ENCODE measurements at places on chromosomes 13 and 19.

DNA sequence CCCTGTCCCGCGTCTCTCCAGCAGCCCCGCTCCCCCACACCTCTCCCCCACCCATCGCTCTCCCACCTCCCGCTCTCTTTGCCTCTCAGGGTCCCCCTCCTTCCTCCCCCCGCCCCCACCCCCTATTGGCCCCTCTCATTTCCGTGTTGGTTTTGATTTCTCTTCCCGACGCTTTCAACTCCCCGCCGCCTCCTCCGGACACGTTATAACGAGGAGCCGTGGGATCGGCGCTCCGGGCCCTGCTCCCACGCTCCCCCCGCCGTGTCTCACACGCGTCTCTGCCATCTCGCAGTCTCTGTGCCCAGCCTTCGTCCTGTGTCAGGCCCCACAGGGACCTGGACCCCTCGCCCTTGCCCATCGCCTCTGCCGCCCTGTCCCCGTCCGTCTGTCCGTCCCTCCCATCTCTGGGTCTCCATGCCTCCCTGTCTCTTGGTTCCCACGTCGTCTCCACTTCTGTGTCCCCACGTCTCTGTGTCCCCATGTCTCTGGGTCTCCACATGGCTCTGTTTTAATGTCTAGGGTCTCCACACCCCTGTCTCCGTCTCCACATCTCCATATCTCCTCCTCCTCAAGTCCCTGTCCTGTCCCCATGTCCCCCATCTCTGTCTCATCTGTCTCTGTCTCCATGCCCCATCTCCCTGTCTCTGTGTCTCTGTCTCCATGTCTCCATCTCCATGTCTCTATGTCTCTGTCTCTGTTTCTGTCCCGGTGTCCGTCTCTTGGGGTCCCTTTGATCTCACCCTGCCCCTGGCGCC, 13.1 kb downstream of the ERFL start:
- no peak for DNase-seq

- DNase-seq: peak; percentile 65
Observed at GRCh38 chr13:46586751-46587514, 34.0 kb downstream of the LRCH1 start.

DNA sequence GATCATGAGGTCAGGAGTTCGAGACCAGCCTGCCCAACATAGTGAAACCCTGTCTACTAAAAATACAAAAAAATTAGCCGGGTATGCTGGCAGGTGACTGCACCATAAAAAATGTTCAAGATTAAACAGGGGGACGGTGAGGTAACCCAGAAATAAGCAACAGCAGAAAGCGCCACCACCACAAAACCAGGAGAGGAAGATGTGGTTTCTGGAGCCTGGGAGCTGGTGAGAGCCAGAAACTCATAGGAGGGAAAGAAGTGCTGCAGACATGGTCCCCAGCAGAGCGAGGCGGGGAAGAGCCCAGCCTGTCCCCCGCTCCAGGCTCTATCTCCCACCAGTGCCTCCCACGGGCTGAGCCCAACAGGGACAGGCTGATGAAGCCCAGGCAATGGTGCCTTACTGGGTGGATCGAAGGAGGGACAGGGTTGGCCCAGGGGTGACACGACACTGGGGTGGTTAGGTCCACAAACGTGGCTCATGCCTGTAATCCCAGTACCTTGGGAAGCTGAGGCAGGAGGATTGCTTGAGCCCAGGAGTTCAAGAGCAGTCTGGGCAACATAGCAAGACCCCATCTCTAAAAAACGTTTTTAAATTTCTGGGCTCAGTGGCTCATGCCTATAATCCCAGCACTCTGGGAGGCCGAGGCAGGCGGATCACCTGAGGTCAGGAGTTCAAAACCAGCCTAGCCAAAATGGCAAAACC, 19.0 kb downstream of the SPC24 start:
- no peak for DNase-seq

- DNase-seq: no peak
Observed at GRCh38 chr19:48915757-48916156, 15.6 kb downstream of the NUCB1 start.

DNA sequence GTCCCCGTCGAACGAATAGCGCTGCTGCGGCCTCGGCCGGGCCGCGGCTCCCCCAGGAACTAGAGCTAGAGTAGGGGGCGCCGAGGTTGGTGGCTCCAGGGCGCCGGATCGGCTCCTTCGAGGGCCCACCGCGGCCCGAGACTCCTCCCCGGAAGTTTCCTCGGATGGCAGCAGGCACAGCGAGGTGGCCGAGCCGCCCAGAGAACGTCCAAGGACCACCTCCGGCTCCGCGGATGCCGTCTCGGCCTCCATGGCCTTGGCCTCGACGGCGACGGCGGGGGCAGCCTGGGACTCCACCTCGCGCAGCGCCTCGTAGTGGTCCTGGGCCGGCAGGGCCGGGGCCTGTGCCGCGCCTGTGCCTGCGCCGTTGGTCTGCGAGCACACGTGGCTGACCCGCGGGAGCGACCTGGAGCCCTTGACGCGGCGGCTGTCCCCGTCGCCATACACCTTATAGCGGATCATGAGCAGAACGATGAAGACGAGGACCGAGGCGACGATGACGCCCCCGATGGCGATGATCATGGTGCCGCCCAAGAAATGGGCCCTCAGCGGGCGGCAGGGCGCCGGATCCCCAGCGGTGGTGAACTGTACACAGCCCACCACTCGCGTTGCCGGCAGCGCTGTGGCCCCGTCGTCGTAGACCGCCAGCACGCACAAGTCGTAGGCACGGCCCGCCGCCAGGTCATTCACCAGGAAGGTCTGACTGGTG, 11.8 kb downstream of the IFNL1 start:
- DNase-seq: no peak

GRCh38 chr19:3047496-3048189, 14.7 kb downstream of the TLE5 start:
- peak; percentile 37 for DNase-seq

DNA sequence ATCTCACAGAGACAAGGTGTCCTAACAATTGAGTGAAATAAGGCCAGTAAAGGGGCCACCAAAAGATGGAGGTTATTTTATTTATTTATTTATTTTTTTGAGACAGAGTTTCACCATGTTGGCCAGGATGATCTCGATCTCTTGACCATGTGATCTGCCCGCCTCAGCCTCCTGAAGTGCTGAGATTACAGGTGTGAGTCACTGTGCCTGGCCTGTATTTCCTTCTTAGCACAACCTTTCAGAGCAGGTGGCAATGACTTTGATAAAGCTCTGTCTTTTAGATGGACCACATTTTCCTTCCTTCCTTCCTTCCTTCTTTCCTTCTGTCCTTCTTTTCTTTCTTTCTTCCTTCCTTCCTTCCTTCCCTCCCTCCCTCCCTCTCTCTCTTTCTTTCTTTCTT, 11.0 kb upstream of the DOCK6 start:
- DNase-seq: peak; percentile 56

DNA sequence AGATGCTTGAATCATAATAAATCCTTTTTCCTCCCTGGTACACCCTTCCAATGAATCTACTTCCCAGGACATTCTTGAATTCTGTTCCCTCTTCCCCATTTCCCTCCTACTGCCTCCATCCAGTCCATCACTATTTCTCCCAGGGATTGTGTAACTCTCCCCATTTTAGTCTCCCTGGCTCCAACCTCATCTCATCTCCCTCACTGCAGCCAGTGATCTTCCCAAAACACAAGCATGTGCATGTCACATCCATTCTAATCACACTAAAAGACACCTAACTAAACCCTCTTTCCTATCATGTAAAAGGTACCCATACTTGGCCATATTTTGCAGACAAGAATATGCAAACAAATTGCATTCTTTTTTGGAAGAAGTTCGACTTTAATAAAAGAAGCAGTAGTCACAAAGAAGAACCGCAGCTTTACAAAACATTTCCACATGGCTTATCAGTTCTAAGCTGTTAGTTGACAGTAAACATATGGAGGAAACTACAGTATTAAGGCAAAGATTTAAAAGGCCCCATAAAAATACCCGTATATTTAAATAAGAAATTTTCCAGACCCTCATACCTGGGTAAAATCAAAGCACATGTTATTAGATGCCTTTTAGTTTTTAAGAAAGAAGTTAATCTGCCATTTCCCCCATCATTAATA, 111.0 kb downstream of the KCTD12 start:
- no peak for DNase-seq

GRCh38 chr19:4390017-4390566, 10.3 kb downstream of the SH3GL1 start:
- peak; percentile 37 for DNase-seq

GRCh38 chr19:50468818-50469217, 7.5 kb upstream of the EMC10 start:
- DNase-seq: no peak

- no peak for DNase-seq
Observed at GRCh38 chr13:64480672-64481071, 2749.5 kb downstream of the PCDH9 start.

DNA sequence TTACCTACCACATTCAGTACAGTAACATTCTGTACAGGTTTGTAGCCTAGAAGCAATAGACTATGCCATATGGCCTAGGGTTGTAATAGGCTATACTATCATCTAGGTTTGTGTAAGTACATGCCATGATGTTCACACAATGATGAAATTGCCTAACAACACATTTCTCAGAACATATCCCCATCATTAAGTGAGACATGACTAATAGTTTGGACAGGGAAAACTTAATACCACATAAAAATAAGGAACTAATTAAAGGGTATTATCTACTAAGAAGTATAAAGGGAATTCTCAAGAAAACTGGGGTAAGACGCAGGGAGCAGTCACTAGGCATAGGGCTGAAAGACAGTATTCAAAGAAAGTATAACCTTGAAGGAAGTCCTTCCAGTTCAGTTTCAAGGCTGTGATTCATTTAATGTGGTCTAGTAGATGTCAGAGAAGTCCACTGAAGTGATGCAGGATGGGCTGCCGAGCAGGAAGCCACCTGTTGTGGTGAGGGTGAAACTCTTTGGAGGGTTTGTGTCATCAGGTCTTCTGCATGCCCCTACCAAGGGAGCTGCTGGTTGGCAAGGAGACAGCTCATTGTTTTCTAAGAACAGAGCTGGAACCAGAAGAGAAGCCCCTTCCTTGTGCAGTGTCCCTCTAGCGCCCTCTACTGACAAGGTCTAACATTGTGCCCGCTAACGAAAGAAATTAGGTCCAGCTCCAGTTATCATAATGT, 122.9 kb downstream of the OLFM4 start:
- peak; percentile 67 for DNase-seq

DNA sequence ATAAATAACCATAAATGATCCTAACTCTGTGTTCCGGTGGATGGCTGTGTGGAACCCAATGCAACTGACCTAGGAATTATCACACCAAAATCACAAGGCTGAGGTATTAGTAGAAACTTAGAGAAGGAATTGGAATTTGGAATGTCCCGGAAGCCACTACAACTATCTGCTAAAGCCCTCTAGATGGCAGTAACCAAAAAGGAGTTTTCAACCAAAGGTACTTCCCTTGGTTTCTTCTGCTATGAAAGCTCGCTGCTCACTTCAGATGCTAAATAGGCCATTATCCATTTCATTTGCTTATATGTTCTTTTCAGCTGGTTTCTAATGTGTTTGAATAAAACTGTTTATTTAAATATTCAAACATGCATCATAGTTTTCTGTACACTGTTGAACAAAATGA, 1589.1 kb upstream of the SPRY2 start:
- peak; percentile 44 for DNase-seq

DNA sequence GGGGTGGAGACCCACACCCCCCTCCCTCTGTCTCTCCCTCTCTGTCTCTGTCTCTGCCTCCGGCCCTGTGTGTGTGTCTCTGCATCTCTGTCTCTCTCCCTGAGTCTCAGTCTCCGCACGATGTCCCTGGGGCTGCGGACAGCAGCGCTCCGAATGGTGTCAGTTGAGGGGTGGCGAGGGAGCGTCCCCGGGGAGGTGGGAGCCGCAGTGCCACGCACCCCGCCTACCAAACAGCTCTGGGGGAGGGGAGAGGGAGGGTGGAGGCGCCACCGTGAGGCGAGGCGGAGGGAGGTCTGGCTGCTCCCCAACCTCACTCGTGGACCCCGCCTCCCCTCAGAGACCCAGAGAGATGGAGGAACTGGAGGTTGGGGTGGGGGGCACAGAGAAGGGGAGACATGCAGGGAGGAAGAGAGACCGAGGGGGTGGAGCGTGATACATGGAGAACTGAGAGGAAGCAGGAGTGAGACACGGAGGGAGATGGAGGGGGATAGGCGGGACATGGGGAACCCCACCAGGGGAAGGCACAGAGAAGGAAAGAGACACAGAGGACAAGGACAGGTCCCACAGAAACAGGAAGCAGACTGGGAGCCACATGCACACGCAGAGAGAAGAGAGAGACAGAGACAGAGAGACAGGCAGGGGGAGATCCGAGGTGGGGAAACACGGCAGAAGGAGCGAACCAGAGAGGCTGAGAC, 7.2 kb downstream of the ERFL start:
- DNase-seq: no peak

- DNase-seq: no peak
Observed at GRCh38 chr13:45750566-45750965, 48.4 kb downstream of the CBY2 start.

DNA sequence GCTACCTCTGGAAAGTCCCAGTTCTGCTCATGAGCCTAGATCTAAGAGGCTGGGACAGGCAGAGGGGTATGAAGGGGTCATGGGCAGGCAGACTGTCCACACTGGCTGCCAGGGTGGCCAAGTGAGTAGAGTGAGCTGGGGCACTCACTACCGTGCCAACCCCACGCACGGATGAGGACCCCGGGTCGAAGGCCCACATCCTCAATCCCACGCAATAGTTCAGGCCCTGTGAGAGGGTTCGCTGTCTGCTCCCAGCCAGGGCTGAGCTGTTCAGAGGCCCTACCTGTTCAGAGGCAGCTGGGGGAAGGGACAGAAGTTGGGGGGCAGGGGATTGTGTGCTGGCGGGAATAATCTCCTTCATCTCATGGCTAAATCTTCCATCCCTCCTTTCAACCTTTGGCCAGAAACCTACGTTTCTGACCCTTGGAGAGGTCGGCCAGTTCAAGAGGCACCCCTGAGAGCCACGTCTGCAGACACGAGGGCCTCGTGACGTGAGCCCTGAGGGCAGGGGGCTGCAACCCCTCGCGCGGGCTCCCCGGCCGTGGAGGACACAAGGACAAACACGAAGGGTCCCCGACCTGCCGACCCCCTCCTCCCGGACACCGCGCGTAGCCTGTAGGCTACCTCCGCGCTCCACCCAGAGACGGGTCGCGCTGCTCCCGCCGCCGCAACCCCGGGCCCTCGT, 1.0 kb upstream of the RPS5 start:
- DNase-seq: no peak

GRCh38 chr13:26760832-26761582, 421 bp upstream of the GPR12 start:
- DNase-seq: no peak

Data from kidney tubule cell (primary cell).